ENCODE measurements at places on chromosomes 5 and 9.

- DNase-seq, result no peak
Measured at GRCh38 chr5:56327809-56328208, 94.7 kb upstream of the ANKRD55 start.

DNA sequence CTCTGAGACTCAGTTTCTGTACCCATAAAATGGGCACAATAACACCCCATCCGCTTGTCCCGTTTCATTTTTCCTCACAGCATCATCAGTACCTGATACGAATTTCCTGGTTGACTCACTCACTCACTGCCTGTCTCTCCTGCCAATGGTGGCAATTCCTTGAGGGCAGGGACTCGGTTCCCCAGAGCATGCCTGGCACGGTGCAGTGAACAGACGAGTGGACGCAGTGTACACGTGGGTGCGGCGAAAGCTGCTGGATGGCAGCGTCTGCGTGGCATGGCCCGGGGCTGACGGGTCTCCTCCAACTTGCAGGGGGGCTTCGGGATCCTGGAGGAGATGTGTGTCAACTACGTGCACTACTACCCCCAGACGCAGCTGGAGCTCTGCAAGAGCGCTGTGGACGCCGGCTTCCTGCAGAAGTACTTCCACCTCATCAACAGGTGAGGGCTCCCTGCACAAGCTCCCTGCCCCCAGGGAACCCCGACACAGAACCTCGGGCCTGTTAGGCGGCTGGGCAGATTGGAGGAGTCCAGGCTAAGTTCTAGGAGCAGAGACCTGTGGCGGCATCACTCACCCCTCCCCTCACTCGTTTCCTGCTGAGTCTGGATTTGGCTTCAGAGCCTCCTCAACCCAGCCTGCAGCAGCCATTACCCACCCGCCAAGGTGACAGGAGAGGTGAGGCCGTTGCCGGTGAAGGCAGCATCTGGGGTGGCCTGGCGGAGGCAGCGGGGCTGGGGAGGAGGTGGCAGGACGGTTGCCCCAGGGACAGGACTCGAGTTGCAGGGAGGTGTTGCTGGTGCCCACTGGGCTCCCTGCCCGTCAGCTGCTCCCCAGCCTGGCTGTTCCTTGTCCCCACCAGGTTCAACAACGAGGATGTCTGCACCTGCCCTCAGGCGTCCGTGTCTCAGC lies 20.3 kb downstream of the DBH start:
- DNase-seq, result no peak

GRCh38 chr5:123809594-123810221 lies 297.7 kb downstream of the CSNK1G3 start:
- no peak for DNase-seq

DNA sequence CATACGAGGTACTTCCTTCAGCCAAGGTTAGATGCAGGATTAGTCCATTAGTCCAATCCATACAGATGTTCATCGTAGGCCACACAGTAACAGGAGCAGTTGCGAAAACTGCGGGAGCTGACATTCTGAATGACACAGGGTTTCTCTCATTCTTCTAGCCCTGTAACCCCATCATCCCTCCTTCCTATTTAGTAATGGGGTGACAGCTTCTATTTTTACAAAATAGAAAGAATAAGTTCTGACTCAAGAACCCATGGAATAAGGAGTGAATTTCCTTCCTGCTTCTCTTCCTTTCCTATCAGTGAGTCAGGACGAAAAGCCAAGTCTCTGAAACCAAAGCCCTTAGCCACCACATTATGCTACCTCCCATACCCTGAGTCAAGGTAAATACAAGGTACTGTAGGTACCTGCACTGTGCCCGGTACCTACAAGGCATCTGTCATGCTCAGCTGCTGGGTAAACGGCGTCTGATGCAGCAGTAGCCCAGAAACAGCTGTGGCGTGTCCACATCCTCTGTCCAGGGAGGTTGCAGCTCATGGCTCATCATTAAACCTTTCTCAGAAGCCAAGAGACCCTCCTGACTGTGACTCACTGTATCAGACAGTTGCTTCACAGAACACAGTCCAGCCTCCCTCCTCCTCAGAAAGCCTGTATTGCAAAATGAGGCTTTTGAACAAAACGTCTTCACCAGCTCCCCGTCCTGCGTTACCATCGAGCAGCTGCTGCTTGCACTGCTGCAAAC lies 84.2 kb downstream of the ESM1 start:
- no peak for DNase-seq

DNA sequence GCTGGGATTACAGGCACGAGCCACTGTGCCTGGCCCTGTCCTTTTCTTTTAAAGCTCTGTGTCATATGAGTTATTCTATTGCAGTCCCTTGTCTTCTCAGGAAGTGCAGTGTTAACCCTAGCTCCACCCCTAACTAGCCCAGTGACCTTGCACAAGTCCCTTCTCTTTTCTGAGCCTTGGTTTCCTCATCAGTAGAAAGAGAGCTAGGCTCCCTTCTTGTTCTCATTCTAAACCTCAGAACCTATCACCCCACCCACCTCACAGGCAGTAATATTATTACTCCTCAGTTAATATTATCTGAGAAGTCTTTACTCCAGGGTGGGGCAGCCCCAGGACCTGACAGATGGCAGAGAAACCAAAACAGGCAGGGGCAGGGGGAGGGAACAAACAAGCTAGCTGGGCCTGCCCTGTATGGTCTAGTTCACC lies 7.2 kb downstream of the CYFIP2 start:
- no peak for DNase-seq

DNA sequence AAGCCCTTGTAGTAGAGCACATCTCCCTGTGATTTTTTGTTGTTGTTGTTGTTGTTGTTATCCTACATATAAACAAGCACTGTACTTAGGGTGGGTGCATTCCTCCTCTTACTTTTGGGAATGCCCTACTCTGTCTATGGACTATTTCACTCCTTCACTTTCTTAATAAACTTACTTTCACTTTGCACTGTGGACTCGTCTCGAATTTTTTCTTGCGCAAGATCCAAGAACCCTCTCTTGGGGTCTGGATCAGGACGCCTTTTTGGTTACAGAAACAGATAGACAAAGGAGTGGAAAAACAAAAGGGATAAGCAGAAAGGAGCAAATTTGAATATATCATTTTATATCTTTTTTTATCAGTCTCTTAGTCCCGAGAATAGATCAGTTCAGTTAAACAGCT lies 14.4 kb upstream of the PAIP1 start:
- DNase-seq, result no peak

- DNase-seq, result no peak
Measured at GRCh38 chr5:180251141-180251540, 40.7 kb downstream of the MAPK9 start.

GRCh38 chr5:122759241-122760070 lies 15.4 kb upstream of the SNX2 start:
- no peak for DNase-seq

DNA sequence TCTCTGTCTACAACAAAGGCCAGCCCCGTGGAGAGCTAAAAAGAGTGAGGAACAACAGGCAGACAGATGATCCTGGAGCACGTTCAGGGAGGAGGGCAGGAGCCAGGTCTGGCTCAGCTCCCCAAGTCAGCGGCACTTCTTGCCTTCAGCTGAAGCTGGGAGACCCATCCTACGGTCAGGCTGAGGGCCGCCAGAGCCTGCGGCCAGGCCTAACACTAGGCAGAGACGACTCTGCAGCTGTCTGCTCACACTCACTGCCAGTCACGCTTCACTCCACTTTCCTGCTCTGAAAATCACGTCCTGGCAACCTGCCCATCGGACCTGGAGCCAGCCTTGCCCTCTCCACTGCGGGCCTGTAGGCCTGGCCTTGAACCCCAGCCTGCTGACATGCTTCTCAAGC lies 160.9 kb upstream of the LHFPL2 start:
- DNase-seq, result no peak

DNA sequence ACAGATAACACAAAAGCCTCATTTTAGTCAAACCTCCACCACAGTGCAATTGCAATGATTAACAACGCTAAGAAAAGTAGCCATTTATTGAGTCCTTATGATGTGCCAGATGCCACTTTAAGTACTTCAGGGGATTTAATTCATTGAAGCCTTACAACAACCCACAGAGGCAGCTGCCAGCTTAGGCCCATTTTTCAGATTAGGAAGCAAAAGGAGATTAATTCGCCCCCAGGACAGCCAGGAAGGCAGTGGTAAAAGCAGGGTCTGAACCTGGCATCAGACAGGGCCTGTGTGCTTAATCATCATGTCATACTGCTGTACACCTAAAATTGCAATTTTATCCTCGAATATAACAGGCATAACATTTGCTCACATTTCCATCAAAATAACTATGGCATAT lies 23.9 kb downstream of the MED27 start:
- no peak for DNase-seq

DNA sequence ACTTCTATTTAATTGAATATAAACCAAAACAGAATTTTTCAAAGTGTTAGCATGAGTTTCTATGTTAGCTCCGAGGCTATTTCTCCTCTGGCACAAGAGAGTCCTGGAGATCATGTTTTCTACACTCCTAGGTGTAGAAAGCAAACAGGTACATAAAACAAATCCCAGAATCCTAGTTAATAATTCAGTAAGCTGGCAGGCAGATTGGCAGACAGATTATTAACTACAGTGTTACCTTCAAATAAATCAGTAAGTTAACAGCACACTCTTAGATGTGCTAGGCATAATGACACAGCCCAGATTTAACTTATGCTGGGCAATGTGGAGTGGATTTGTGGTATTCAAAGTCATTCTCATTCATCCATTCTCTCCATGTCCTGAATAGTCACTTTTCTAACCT lies 282.8 kb upstream of the RPS23 start:
- DNase-seq, result no peak

All from fibroblast of skin of left quadriceps (primary cell).